ENCODE measurements at places on chromosomes 13 and 19.

DNA sequence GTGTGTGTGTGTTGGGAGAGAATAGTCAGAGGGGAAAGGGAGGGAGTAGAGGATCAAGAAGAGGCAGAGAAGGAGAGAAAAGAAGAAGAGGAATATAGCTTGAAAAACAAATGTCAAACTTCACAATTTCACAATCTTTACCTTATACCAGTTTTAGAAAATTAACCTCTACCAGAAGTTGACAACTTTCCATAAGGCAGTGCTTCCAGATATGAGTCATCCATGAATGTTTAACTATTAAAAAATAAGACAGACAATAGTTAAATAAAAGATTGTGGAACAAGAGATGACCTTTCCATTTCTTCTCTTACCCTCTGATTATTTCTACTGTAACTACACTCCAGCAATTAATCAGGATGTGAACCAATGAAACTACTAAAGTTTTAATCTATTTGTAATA, 229.4 kb downstream of the ITGBL1 start:
- no peak for DNase-seq

- no peak for DNase-seq
Measured at GRCh38 chr13:23160638-23161480, 19.9 kb upstream of the SGCG start.

GRCh38 chr13:33799950-33800592, 17.9 kb upstream of the RFC3 start:
- DNase-seq, result no peak

GRCh38 chr19:40398417-40399131, 8.6 kb upstream of the HIPK4 start:
- no peak for DNase-seq

DNA sequence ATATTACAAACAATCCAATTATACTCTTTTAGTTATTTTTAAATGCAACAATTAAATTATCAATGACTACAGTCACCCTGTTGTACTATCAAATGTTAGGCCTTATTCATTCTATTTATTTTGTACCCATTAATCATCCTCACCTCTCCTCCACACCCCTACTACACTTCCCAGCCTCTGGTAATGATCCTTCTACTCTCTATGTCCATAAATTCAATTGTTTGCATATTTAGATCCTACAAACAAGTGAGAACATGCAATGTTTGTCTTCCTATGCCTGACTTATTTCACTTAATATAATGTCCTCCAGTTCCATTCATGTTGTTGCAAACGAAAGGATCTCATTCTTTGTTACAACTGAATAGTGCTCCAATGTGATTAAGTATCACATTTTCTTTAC, 1414.6 kb downstream of the SLITRK1 start:
- no peak for DNase-seq

DNA sequence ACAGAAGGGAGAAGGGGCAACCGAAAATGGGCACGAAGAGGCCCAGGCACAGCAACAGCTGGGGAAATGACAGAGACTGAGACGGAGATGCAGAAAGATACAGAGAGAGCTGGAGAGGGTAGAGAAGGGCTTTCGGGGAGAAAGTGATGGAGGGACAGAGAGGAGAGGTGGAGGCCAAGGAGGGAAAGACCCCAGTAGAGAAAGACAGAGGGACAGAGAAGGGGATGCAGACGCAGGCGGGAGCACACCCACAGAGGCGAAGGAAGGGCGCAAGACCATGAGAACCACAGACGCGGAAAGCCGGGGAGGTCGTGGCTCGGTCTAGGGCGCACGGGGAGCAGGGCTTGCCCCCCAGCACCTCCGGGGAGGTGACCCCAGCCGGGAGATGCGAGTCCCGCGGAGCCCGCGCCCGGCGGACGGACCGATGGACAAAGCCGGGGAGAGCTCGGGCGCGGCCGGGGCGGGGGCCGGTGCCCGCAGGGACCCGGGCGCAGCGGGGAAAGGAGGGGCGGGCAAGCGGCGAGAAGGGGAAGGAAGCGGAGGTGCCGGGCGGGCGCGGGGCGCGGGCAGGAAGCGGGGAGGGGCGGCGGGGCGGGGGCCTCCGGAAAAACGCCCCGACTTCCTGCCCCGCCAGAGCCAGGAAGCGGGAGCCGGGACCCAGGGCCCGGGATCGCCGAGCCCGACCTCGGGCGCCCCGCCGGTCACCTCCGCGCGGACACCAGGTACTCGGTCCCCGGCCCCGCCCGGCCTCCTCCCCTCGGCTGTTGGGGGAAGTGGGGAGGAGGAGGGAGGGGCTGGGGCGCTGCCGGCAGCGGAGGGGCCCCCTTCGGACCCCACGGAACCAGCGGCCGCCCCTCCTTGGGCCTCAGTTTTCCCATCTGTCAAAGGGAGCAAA, at the start of gene ARHGEF1:
TSS of gene ARHGEF1 (plus strand) at position 617 of the 895 bp plus-strand sequence. CDS start 4,899 bp downstream, outside the sequence.
- DNase-seq, result no peak

Data from thoracic aorta (tissue), 2 donors.